Suppressor macrophage (primary cell): ENCODE measurements at places on chromosomes 13 and 19.

DNA sequence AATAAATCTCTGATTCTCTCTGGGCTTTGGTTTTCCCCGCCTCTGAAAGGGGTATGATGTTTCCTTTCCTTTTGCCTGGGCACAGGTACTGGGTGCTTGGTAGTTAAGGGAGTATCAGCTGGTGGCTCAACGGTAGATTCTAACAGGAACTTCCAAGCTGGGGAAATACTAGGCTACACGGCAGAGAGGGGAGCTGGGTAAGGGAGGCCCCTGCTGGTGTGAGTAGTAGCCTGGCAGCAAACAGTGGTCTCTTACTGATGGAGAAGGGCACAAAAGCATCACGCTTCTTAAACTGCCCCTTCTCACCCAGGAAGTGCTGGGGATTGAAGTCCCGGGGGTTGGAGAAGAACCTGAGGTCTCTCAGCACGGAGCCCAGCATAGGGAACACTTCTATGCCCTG, 26.9 kb upstream of the CYP2A7 start:
- peak; percentile 63 for DNase-seq

DNA sequence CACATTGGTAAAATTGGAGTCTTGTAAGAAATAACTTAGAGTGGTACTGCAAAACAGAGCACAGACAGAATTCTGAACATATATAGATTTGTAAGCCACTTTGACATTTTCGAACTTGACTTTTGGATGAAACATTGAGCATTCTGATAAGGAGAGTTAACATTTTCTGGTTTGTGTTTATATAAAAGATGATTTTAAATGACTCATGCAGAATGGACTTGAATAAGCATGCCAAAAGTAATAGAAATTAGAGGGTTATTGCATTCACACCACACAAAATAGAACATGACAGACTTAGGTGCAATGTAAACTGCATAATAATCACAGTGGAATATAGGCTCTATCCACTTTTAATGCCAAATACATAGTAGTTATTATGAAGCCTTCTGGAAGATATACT, 507.0 kb downstream of the DACH1 start:
- DNase-seq: no peak

DNA sequence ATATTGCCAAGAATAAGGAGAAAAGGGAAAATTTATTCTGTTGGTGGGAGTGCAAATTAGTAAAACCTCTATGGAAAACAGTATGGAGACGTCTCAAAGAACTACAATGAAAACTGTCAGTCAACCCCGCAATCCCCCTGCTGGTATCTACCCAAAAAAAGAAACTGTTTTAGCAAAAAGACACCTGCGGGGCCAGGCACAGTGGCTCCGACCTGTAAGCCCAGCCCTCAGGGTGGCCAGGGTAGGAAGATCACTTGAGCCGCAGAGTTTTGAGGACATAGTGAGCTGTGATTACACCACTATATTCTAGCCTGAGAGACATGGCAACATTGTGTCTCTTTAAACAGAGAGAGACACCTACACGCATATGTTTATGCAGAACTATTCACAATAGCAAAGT, 37.5 kb upstream of the SLITRK1 start:
- no peak for DNase-seq

- DNase-seq: no peak
These were observed 994 bp downstream of the CCDC194 start for GRCh38 chr19:17393002-17393401.

GRCh38 chr13:44309794-44310757, 63.5 kb upstream of the SERP2 start:
- DNase-seq: no peak

DNA sequence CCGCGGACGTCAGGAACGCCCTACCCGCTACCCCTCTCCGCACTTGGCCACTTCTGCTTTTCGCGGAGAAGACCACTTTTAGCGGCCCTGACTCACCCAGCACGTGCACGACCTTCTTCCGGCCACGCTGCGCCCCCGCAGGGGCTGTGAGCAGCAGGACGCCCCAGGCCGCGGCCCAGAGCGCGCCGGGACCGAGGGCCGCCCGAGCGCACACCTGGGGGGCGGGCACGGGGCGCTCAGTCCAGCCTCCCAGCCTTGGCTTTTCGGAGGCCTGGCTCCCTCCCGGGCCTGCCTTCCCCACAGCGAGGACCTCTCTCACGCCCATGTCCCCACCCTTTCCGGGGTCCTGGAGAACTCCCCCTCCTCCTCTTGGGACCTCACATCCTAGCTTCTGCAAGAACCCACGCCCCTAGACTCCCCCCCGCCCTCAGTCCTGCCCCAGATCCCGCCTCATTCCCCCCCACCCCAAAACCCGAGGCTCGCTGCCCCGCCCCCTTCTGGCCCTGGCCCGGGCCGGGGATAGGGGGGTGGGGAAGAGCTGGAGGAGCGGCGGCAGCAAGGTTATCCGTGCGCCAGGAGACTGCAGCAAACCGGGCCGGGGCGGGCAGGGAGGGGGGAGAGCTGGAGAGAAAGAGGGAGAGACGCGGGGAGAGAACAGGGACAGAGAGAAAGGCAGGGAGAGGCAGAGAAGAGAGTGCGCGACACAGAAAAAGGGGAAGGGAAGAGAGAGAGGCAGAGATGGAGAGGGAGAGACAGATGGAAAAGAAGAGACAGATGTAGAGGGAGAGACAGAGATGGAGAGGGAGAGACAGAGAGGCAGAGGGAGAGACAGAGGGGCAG, 11.5 kb downstream of the TM6SF2 start:
- DNase-seq: peak; percentile 66

DNA sequence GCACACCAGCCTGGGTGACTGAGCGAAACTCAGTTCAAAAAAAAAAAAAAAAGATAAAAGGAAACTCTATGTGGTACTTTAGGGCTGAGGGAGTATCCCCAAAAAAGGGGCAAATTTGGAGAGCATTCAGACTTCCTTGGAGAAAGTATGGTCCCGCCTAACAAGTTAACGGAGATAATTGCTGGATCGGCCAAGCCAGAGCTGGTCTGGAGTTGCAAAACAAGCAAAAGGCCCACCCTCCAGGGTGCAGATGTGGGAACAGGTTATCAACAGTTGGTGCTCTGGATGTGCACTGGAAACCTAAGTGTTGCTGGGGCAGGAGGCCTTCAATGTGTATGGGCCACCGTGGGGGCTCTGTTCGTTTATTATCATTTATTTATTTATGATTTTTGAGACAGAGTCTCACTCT, 2.8 kb downstream of the IQCN start:
- no peak for DNase-seq

DNA sequence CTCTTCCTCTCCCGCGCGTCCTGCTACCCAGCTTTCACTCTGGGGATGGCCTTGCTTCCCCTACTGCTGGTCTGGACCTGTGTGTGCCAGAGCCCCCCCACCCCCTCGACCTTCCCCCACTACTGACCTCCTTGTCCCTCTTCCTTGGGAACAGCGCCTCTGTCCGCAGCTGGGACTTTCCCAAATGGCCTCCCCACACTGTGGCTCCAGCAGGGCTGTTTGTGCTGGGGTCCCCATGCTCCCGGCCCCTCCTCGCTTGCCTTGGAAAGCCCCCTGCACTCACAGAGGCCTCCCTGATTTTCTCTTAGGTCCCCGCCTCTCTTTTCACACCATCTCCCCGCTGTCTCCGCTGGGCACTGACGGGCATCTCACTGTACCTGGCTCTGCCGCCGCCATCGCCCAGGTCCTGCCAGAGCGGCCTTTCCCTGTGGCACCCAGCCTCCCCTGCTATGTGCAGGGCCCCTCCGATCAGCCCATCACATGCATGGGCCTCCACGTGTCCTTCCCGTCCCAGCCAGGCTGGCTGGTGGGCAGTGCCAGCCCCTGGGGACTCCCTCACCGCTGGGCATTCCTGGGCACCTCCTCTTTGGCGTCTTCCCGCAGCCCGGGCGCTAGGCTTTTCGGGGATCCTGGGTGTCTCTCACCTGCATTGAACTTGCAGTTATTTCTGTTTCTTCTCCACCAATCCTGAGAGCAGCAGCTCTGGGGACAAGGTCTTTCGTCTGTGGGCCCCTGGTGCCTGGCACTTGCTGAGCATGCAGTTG, 118.7 kb downstream of the ATP11A start:
- no peak for DNase-seq

DNA sequence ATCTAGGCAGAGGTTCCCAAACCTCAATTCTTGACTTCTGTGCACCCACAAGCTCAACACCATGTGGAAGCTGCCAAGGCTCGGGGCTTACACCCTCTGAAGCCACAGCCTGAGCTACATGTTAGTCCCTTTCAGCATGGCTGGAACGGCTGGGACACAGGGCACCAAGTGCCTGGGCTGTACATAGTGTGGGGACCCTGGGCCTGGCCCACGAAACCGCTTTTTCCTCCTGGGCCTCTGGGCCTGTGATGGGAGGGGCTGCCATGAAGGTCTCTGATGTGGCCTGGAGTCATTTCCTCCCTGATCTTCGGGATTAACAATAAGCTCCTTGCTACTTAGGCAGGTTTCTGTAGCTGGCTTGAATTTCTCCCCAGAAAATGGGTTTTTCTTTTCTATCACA, 108.1 kb downstream of the HS6ST3 start:
- DNase-seq: no peak

DNA sequence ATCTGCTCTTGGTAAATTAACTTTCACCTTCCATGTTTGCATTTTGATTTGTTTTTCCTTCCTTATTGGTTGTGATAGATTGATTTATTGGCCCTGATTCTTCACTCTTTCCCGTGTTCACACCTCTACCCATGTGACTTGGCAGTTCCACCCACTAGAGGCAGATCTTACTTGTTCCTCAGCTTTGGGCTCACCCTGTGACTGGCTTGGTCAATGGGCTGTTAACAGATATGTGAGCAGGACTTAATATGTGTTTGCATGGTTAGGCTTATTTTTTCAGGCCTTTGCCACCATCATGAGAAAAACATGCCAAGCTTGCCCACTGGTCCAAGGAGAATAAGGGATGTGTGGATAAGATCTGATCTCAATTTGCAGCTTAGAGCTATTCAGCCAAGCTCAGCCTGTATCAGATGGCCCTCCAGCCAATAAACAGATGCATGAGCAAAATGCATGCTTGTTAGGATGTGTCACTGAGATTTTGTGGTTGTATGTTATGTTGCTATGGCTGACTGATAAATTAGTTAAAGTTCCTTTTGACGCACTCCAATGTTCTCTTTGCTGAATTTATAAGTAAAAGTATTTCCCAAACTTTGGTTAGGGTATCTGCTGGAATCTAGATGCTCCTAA, 48.0 kb downstream of the RGCC start:
- DNase-seq: no peak

DNA sequence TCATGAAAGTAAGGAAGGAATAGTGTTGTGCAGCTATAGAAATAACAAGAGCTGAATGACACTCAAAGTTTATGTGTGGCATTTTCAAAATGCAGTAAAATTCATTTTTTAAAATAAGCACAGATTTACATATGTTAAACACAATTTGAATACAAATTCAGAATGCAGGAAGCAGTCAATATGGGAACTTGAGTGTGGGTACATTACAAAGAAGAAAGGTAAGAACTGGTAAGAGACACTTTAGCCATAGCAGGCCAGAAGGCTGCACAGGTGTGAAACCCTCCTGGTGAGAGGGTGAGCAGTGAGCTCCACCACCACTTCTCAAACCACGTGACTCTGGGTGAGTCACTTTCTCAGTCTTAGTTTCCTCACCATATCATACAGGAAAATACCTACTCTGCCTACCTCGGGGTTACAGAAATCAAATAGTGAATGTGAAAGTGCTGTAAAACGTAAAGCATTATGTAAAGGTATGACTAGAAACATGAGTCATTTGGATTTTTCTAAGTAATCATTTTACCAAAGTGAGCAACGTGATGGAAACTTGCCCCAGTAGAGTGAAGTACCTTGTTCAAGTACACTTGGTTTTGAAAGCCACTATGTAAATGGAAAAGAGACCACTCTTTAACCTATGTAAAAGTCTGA, 40.5 kb downstream of the USP12 start:
- peak; percentile 24 for DNase-seq

- no peak for DNase-seq
These were observed 46.3 kb downstream of the ZNF724 start for GRCh38 chr19:23203841-23204344.

GRCh38 chr19:10418485-10419199, 1.7 kb upstream of the PDE4A start:
- peak; percentile 52 for DNase-seq

DNA sequence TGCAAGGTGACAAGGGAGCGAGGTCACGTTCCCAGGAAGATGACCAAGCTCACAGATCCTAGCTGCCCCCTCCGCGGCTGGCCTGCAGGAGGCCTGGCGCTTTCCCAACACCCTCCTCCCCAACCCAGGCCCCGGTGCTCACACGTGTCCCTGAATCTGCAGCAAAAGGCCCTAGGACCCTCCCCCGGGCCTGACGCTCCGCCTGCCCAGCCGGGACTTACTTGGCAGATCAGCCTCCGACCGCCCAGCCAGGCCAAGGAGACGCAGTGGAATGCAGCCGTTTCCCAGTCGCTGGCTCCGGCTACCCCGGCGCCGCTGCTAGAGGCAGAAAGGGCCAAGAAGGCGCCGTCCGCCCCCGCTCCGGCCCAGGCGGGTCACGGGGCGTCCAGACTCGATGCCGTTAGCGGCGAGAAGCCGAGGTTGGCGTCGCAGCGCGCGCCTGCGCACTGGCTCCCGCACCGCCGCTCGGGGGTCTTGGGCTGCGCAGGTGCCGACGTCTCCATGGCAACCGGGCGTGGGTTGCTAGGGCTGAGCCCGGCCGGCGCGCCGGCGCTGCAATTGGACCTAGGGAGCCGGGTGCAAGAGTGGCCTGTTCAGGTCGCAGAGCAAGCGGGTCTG, at the start of gene PNMA8A:
Gene PNMA8A, minus strand, starts transcription at position 448 of the 618 bp plus-strand sequence. CDS start 528 bp downstream, outside the sequence.
- DNase-seq: peak; percentile 59

DNA sequence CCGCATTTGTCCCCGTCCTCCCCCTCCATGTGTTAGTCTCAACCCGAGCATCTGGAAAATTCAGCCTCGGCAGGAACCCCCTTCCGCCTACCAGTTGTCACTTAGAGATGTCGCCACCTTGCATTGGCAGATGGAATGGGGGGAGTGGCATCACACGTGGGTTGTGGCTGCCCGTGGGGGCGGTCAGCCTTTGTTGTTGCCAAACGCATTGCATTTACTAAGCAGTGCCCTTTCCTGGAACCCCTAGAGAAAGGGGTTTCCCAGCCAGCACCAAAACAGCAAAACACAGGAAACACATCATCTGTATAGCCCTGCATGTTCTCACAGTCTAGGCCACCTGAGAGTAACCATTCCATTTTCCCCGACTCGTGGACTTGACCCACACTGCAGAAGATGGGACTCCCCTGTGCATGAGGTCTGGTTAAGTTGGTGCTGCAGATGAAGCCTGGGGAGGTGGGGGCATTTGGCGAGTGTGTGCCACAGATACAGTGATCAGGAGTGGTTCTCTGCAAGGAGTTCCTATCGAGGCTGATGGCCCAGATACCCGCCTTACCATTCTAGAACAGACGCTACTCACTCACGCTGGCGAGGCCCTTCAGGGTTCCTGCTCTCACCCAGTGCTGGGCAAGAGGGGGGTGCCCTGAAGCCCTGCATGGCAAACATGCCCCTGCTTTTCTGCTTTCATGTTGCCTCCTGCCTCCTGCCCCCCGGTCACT, 38.3 kb downstream of the TMED1 start:
- DNase-seq: peak; percentile 49

DNA sequence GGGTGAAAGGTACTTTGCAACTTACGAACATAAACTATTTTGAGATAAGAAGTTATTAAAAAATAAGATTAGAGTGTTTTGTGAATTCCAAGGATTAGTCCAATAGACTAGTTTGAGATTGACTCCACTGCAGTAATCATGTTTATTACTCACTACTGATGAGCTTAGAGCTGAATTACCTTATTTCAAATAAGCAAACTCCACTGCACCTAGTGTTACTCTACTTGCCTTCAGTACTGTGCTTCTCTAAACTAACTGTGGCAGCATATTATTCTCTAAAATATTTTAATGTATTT, 111.7 kb downstream of the MIPEP start:
- no peak for DNase-seq
